ENCODE measurements at places on chromosomes 4 and X. TPM values are rescaled to one million over a fixed set of nuclear protein-coding genes. Genes with fewer than 3 reads are reported as not detected.

Gene IL2
- total RNA-seq, result not detected

DNA sequence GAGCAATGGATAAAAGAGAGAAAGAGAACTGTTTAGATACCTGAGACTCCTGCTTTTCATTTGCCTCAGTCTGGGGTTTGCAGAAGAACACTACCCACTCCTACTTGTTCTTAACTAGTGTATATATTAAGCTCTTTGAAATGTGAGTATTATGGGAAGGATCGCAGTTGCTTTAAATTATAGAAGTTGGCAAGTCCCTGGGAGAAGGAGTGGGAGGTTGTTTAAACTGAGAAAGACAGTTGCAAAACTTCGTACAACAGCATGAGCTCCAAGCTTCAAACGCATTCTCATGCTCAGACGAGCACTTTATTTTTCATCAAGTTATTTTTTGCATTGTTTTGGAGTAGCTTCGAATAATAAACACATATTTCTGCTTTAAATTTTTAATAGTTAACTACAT lies 88.1 kb upstream of the C1QTNF7 start:
- no peak for DNase-seq

Gene CHST7
- total RNA-seq, result 72.4 TPM

DNA sequence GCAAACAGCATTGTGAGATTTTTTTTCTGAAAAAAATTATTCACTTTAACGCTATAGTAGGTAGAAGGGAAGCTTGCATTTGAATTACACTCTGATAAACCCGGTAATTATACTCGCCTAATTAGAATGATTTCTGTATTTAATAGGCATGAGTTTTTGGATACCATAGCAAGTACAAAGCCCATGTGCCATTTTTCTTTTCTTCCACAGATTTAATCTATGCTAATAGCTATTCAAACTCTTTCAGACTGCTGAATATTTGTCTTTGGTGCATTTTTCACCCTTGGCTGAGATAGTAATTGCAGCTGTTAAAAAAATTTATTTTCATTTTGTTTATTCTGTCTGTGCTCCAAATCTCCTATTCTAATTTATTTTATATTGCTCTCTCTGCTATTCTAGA lies 113.0 kb downstream of the EGF start:
- DNase-seq, result no peak

DNA sequence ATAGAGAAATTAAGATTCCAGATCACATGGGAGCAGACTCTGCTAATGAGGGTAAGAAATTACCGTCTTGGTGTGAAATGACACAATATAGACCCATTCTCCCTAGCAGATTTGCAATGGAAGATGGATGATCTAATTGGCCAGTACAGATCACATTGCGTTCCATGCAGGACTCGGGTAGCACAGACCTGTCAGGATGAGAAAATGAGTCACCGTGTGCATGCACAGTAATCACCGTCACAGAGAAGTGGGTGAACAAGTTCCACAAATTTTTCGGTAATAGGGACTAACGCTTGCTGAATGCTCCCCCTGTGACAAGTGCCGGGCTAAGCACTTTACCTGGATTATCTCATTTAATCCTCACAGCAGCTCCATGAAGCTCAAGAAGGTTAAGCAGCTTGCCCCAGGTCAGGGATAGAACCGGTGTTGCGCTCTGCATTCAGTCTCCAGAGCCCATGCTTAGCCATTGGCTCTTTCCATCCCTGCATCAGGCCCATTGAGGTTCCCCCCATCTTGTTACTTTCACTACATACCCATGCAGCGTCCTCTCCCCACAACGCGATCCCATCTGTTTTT lies 375.6 kb downstream of the FBXW7 start:
- DNase-seq, result no peak

GRCh38 chrX:71859637-71860036 lies 51.0 kb upstream of the NHSL2 start:
- no peak for DNase-seq

Gene CYSLTR1
- total RNA-seq, result 0.48 TPM

GRCh38 chr4:87007528-87008446 lies 73.0 kb downstream of the AFF1 start:
- DNase-seq, result peak; percentile 68

GRCh38 chrX:73785493-73785892 lies 222.5 kb downstream of the CHIC1 start:
- no peak for DNase-seq

- no peak for DNase-seq
These were observed 64.3 kb downstream of the TIGD2 start for GRCh38 chr4:89175611-89176010.

Gene EXOC1L
- not detected for total RNA-seq

- DNase-seq, result no peak
These were observed 2.9 kb upstream of the SH3BP2 start for GRCh38 chr4:2789793-2790582.

- DNase-seq, result no peak
These were observed 39.6 kb downstream of the ARL13A start for GRCh38 chrX:101009090-101009489.

GRCh38 chrX:44784241-44784640 lies 59.6 kb upstream of the DUSP21 start:
- no peak for DNase-seq

DNA sequence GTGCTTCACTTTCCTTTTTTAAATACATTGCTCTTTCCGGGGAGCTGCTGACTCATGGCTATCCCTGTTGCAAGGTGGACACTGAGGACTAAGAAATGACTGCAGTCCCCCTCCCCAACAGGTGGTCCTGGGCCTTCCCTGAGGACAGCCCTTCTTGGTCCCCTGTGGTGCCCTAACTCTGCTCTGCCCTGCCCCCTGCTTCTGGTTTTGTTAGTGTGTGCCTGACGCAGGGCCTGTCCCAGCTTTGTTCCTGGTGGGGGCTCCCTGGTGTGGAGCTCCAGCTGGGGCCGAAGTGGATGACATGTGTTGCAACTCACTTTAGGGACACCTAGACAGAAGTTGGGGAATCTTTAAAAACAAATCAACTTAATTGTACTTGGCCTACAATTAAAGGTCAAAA lies 81.9 kb downstream of the TMEM144 start:
- DNase-seq, result no peak

DNA sequence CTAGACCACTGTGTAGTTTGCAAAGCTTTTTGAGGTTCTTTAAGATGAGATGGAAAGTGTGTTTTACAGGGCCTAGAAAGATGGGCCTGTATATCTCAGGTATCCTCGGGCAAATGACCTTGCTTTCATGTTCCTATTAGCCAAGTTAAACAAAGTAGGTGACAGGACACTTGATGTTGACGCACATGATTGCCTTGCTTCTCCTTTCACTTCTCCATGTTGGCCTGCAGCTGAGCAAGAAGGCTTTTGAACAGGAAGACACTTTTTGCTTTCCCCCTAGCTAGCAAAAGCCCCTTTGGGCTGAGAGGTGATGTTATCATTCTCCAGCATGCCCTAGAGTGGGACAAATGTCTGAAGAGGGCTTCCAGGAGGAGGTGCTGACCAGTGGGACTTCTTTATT lies 202.1 kb downstream of the GPC3 start:
- DNase-seq, result no peak
